ENCODE measurements at places on chromosomes 11 and 22.

DNA sequence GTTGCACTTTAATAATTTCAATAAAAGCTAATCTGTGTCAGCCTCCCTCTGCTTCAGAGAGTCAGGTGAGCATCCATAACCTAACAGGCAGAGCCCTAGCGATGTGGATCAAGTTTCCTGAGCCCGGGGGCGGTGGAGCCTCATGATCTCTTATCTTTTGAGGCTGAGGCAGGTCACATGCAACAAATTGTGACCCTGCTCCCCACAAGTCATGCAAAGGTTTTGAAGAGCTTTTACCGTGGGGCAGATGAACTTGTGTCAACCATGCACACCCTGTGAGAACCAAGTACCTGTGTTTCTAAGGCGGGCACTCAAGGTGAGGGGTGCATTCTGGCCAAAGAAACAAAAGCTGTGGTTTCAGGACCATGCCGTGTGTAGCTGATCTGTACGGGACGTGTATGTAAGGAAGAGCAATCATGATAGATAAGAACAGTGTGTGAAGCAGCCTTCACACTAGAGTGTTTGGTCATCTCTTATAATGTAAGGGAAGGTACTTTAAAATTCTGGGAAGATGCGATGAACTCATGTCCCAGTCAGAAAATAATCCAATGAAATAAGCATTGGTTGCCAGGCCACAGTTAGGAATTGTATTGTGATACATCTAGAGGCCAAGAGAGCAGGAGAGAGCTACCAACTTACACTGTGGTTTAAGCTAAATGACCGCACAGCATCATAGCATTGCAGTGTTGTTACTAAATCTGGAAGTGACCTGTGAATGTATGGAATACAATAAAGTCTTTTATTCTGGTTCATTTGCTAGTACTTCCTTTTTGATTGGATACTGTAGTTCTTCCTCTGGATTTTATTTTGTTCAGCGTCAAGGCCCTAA, 49.8 kb downstream of the DKK3 start:
- DNase-seq = no peak

- DNase-seq = no peak
These were observed 509 bp downstream of the LAMTOR1 start for GRCh38 chr11:72102631-72102945.

DNA sequence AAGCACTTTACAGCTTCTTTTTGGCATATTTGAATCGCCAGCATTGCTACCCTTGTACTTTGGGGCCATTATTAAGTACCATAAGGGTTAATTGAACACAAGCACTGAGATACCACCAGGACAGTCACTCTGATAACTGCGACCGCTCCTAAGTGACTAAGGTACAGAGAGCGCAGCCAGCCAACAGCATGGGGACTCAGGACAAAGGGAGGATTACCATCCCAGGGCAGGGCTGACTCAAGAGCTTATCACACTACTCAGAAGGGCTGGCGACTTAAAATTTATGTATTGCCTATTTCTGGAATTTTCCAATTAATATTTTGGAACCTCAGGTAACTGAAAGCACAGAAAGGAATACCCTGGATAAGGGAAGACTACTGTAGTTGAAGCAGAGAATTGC, 479 bp downstream of the ZNF280A start:
- DNase-seq = no peak

DNA sequence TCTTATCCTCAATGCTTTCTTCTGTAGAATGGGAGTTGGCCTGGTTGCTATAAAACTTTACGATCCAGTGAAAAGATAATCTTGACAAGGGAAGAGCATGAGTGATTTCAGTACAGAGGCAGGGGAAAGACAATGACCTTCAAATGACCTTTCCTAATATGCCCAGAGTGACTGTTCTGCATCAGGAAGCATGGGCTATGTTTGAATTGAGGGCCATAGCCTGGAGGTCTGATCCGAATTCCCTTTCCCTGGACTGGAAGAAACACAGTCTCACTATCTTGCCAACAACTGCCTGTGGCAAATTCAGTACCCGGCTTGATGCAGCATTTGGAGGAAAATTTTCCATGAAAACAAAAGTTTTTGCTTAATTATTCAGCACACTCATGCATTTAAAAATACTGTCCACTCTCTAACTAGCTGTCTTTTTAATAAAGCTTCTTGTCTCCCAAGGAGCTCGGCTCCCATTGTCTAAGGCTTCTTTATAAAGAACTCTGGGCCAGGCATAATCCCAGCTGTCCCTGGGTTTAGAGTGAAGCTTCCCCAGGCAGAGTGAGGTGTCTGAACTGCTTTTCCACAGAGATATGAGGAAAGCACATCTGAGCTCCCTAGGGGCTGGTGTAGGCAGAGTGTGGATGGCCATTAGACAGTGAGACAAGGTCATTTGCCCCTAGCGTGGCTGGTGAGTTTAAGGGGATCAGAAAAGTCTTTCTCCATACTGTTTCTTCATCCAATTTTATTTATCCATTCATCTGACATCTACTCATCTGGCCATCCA, 132.7 kb upstream of the CADM1 start:
- DNase-seq = no peak

- DNase-seq = no peak
These were observed 51.8 kb upstream of the SMTN start for GRCh38 chr22:31029276-31029675.

GRCh38 chr22:32380991-32381390, 23.3 kb downstream of the RFPL3 start:
- no peak for DNase-seq

DNA sequence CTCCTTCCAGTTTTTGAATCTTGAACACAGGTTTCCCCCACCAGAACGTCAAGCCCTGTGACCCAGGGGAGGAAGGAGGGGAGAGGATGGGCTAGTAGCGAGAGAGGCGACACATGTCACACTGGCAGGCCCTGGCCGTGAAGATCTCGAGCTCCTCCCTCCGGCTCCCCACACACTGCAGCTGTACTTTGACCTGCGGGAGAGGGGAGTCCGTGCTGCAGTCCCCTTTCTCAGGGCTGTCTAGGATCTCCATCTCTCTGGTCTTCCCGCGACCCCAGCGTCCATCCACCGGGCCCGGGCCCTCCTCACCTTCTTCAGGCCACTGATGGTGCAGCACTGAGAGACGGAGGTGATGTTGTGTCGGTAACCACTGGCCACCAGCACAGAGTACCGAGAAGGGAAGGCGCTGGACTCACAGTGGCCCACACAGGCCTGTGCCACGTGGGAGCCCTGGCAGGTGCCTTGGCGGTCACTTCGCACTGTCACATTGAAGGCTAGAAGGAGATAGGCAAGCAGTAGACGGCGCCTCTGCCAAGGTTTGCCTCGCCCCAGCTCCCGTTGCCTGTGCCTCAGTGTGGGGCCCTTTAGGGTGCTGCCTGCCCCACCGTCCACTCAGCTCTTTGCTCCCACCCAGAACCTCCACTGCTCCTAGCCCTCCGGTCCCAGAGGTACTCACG, 873 bp downstream of the GPHA2 start:
- DNase-seq = no peak

DNA sequence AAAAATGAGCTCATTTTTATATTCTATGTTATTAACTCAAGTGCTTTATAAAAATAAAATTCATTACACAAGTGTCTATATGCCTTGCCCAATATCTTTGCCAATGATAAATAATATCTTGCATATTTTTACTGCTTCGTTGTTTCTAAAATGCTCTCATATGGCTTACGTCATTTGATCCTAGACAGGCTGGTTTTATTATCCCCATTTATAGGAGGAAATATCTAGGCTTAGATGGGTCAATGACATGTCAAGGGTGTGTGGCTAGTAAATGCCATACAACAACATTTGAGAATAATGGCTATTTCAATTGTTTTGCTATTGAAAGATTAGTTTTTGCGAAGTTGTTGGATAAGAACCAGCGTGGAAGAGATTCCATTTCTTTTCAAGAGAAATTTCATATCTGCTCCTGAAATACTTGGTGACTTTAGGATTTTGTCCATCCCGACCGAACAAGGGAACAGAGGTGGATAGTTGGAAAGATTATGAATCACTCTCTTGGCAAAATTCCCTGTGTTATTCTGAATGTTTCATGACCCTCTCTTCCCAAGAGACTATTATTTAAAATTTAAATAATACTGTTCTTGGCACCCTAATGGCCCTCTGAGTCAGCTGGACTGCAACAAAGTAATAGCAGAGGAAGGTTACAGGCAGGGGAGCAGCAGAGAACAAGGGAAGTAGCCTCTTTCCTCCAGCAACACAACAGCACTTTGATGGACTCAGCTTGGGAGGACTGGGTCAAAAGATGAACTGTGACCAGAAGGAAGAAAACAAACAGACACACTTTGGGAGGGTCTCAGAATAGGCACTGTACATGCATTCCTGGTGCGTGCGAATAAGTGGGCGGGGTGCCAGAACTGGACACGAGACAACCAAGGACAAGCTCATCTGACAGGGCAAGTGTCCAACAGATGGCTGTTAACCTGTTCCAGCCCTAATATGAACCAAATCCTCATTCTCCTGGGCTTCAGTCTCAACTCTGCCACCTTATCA, 94.5 kb downstream of the ME3 start:
- no peak for DNase-seq

DNA sequence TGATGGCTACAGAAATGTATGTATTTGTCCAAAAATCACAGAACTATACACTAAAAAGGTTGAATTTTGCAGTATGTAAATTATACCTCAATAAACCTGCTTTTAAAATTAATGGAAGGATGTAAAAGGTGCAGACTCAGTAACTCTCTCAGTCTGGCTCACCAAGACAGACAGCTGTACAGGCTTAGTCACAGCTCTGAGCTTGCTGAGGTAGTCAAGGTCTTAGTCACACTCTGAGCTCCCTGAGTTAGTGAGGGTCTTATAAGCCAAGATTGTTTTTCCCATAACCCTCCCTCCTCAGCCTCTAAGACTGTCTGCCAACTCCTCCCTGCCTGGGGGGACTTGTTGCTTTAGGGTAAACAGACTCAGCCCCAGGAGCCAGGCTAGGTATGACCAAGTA, 59.3 kb upstream of the IZUMO1R start:
- DNase-seq = no peak

DNA sequence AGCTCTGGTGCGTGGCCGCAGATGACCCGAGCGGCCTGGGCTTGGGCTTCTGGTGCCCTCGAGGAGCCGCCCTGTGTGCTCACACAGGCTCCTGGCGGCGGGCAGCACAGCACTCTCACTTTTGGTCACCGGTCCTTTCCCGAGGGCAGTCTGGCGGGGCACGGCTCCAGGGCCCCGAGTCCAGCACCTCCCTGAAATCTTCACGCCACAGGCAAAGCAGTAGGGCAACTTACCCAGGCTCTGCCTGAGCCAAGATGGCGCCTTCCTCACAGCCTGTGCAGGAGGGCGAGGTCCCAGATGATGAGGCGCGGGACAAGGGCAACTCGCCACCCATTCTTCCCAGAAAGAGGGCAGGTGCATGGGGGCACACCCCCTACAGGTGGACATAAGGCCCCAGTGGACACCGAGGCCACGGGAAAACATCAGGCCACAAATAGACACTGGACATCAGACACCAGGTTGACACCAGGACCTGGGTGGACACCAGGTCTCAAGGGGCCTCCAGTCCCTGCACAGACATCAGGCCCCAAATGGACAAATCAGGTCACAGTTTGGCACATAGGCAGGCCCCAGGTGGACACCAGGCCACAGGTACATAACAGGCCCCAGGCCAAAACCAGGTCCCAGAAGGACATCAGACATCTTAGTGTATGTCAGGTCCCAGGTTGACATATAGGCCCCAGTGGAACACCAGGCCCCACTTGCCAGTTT, 57.6 kb upstream of the SEPTIN5 start:
- DNase-seq = no peak

- DNase-seq = no peak
These were observed 41.9 kb downstream of the UVRAG start for GRCh38 chr11:75856912-75857311.

DNA sequence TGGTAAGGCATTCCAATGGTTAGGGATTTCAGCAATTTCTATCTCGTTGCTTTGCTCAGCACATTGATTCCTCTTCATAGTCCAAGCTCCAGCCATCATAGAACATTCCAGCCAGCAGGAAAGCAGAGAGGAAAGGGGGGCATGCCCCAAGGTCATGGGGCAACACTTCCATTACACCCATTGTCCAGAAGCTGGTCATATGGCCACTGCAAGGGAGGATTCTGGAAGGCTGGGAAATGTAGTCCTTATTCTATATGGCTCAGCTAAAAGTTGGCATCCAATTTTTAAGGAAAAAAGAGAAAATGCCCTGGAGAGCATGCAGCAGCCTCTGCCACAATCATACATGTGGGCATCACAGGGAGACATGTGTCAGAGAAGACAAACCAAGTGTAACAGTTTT, 47.1 kb upstream of the RCN1 start:
- no peak for DNase-seq

- no peak for DNase-seq
These were observed 51.7 kb upstream of the NUP160 start for GRCh38 chr11:47899801-47900200.

GRCh38 chr11:46050662-46051061, 70.6 kb downstream of the PHF21A start:
- no peak for DNase-seq

GRCh38 chr11:127789927-127790326, 789.4 kb upstream of the KIRREL3 start:
- no peak for DNase-seq

DNA sequence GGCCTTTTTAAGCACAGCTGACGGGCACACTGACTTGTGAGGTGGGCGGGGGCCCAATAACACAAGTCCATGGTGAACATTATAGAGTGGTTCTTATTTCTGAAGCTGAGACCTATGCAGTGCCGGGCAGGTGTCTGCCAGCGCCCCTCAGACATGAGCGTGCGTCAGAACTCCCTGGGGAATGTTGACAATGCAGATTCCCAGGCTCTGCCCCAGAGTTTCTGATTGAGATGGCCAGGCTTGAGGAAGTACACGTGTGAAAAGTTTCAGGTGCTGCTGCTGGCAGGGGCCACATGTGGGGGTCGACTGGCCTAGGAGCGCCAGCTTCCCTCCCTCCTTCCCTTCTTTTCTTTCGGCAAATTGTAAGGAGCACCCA, 46.2 kb downstream of the TPCN2 start:
- no peak for DNase-seq

- no peak for DNase-seq
These were observed 59.6 kb downstream of the ST3GAL4 start for GRCh38 chr11:126415128-126415527.

DNA sequence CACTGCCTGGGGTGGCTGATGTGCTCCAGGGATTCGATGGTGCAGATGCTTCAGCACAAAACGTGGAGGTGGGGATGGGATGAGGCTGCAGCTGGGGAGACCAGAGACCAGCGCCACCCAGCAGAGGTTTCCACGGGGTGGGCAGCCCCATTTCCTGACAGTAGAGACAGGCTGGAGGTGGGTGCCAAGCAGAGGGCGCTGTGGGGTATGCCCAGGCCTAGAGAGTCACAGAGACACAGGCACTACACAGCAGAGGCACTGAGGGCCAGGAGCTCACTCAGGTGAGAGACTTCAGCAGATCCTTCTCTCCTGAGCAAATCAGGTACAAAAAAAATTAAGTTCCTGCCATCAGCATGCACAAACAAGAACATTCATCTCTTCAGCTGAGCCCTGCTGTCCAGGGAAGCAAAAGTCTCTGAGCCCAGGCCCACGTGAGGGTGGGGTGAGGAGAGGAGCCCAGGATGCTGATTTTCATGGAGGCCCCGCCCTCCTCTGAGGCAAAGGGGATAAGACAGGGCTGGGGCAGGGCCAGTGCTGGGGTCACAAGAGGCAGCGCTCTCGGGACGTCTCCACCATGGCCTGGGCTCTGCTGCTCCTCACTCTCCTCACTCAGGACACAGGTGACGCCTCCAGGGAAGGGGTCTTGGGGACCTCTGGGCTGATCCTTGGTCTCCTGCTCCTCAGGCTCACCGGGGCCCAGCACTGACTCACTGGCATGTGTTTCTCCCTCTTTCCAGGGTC, 53.1 kb downstream of the GGTLC2 start:
- DNase-seq = no peak

GRCh38 chr11:103807806-103808205, 228.6 kb upstream of the DDI1 start:
- no peak for DNase-seq

- no peak for DNase-seq
These were observed 1.7 kb downstream of the CHST1 start for GRCh38 chr11:45663486-45664375.

All from cerebellar nuclear complex (tissue), 1 donor.